CD14-positive monocyte (primary cell): ENCODE measurements at places on chromosomes 16 and 17.

DNA sequence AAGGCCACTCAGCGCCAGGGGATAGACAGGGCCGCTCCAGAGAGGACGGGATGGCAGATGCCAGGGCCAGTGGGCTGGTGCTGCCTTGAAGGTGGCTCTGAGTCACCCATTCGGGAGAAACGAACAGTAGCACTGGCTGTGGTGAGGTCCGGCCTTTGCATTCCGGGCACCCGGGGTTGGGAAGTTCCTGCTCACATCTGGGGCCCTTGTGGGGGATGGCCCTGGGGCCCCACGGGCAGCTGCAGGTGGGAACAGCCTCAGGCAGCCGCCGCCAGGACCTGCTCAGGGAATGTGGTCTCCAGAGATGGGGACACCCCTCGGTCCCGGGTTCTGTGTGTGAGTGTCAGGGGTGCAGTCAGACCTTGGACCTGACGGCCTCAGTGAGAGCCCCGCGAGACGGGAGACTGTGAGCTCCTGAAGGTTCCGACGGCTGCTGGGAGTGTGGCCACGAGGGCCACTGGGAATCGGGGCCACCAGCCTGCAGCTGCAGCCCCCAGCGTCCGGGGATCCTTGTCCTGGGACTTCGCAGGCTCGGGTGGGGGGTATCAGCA is 1.4 kb downstream of the CBFA2T3 start:
- DNase-seq, result peak; percentile 62

DNA sequence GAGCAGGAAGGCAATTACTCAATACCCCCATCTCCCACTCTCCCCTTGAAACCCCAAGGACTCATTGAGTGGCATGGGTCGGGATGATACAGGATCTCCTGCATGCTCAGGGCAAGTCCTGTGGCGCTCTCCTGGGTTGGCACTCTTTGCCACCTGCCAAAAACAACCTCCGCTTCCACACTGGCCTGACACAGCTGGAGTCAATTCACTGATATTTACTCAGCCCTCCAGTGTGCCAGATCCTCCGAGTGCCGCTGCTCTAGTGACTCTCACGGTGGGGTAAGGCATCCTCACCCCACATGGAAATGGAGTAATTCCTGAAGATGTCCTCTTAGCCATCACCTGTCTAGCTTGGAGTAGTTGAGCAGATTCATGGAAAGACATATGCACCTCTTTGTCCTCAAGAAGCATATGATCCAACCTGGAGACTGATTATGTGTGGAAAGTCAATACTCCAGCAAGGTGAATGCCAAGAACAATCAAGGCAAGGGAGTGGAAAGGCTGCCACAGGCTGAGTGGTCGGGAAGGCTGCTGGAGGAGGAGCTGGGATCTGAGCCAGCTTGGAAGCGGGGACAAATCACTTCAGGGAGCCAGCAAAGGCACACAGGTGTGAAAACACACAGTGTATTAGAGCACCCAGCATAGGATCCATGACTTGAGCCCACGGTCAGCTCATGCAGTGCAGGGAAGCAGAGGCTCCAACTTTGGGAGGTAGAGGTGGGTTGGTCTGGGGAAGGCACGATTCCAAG is 12.6 kb upstream of the GOSR2 start:
- DNase-seq, result no peak

GRCh38 chr17:75909051-75909811 is 4.5 kb upstream of the MRPL38 start:
- DNase-seq, result no peak

DNA sequence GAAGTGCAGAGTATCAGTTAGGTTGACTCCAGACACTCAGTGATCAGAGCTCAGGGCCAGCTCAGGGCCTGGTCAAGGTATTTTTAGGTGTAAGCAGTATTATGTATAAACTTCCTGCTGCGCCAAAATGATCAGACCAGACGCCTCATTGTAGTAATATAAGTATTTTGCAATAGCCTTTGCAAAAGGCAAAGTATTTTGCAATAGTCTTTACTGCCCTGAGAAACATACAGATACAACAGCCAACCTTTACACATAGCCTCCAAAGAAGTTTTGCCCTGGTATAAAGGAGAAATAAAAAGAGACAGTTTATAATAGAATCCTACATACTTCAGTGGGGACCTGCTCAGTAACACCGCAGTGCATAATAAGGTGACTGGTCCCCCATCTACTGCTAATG is 333.0 kb upstream of the EEF2KMT start:
- DNase-seq, result no peak

DNA sequence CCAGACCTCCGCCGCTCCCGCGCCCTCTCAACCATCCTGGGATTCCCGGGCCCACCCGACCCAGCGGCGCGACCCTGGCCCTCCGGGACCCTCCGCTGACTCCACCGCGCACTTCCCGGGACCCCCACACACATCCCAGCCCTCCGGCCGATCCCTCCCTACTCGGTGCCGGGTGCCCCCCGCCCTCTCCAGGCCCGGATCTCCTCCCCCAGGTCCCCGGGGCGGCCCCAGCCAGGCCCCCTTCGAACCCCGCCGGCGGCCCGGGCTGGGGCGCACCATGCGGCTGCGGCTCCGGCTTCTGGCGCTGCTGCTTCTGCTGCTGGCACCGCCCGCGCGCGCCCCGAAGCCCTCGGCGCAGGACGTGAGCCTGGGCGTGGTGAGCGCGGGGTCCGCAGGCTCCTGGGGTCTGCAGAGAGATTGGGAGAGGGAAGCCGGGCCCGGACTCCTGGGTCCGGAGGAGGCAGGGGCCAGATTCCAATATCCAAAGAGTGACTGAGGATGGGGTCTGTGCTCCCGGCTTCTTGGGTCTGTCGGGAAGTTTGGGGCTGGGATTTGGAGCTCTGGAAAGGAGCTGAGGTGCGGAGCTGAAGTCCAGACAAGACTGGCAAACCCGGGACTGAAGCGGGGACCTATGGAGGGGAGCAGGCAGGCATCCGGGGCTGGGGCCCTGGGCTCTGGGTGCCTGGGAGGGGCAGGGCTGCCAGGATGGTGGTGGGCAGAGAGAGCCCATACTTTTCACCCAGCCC is 453 bp downstream of the MMP25 start:
- no peak for DNase-seq

- no peak for DNase-seq
These were observed 6.6 kb downstream of the NEUROD2 start for GRCh38 chr17:39600997-39601597.

GRCh38 chr16:57544124-57544653 is 1.7 kb downstream of the ADGRG5 start:
- peak; percentile 87 for DNase-seq

DNA sequence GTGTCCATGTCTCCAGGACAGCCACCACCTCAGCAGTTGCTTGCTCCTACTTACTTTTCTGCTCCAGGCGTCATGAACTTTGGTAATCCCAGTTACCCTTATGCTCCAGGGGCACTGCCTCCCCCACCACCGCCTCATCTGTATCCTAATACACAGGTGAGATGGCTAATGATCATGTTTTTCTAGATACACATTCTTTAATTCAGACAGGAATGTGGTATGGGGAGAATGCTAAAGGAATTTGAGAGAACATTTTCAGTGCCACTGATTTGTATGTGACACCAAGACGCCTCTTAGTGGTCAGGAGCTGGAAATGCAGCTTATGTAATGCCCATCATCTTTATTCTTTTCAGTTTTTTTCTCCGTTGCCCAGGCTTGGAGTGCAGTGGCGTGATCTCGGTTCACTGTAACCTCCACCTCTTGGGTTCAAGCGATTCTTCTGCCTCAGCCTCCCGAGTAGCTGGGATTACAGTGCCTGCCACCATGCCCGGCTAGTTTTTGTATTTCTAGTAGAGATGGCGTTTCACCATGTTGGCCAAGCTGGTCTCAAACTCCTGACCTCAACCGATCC is 8.9 kb upstream of the RAPGEFL1 start:
- peak; percentile 62 for DNase-seq

- no peak for DNase-seq
These were observed 650.6 kb upstream of the SALL1 start for GRCh38 chr16:51801635-51802034.

DNA sequence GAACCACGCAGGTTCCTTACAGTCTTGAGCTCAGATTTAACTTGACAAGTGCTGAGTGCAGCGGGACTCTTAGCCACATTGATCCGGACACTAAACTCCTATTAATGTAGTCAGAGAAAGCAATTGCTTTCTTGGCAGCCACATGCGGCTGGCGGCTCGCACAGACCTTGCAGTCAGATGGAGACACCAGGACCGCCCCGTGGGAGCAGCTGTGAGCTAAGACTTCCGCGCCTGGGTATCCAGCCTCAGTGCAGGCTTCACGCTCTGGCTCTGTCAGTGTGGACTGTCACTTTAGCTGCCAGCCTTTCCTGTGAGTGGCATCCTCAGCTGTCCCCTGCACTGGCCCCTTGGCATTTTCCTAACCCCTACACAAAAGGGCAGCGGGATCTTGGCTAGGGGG is 80.9 kb upstream of the NLRP1 start:
- DNase-seq, result no peak

GRCh38 chr17:48725004-48725287 is 2.0 kb downstream of the PRAC2 start:
- DNase-seq, result no peak

DNA sequence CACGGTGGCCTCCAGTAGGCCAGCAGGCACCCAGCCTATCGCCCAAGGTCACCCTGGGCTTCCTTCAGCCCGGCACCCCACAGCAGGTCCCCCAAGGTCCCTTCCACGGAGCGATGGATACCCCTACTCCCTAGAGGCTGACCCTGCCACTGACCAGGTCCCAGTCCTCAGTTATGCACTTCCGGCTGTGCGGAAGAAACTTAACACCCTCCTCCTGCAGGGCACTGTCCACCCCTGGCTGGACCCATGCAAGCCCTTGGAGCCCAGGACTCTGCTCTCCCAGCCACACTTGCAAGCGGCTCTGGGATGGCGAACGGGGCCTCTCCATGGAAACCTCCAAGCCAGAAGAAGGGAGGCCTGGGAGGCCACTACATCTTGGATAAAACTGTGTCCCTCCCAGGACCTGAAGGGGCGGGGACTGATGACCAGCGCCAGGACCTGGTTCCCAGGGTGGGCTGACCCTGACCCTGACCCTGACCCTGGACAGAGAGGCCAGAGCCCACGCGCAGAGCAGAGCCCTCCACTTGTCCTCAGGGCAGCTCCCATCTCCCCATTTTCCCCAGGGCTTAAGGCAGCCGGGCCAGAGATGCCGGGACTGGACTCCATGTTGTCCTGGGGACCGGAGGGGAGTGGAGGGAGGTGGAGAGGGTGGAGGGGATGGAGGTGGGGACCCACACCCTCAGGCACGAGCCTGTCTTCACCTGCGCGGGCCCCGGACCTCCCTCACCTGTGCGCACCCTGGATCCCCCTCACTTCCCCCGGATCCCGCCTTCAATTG is 734 bp downstream of the CEP131 start:
- no peak for DNase-seq

GRCh38 chr17:42889809-42890208 is 10.8 kb upstream of the G6PC1 start:
- no peak for DNase-seq

- DNase-seq, result no peak
These were observed 121.0 kb downstream of the PARN start for GRCh38 chr16:14509055-14509454.

- no peak for DNase-seq
These were observed 3.1 kb downstream of the MFAP4 start for GRCh38 chr17:19383681-19384470.

GRCh38 chr17:32993977-32994376 is 2.3 kb downstream of the SPACA3 start:
- DNase-seq, result no peak

DNA sequence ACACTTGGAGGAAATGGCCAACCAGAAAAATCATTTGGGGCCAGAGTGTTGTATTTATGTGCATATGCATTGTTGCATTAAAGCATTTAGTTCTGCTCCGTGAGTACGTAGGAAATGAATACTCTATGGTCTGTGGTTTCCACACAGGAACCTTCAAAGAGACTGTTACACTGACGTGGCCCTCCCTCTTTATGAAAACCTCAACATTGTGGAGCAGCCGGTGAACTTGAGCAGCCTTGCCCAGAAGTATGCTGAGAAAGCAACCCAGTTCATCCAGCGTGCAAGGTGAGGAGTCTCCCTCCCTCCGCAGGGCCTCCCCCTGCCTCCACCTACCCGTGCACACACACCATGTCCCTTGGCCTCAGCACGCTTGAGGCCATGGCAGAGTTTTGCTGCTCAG is 65.2 kb downstream of the ARSG start:
- DNase-seq, result peak; percentile 51

GRCh38 chr17:57586196-57586740 is 158.8 kb downstream of the CCDC182 start:
- no peak for DNase-seq

GRCh38 chr16:76576526-76576925 is 299.3 kb downstream of the CNTNAP4 start:
- DNase-seq, result no peak

DNA sequence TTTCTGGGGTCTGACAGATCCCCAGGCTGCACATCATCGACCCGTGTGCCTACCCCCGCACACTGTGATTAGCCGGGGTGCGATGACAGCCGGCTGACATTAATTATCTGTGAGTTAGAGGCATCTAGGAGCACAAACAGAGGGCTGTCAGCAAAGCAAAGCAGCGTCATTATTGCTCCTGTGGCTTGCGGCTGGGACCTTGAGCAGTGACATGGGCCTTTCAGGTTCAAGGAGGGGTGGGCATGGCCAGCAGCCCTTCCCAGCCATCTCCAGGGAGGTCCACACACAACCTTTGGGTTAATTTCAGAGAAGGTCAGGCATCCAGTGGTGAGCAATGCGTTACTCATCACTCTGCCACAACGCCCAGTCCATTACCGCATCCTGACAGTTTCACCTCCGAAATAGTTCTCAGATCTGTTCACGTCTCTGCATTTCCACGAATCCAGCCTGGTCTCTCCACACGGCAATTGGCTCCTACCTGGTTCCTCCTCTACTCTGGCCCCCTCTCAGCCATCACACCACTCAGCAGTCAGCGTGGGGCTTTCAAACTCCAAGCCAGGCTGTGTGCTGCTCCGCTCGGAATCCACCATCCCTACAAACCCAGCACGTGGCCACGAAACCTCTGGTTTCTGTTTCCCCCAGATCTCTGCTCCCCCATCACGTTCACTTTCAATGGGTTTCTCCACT is 249.7 kb upstream of the C16orf82 start:
- DNase-seq, result no peak

GRCh38 chr17:73455050-73455687 is 143.4 kb upstream of the CDC42EP4 start:
- no peak for DNase-seq

DNA sequence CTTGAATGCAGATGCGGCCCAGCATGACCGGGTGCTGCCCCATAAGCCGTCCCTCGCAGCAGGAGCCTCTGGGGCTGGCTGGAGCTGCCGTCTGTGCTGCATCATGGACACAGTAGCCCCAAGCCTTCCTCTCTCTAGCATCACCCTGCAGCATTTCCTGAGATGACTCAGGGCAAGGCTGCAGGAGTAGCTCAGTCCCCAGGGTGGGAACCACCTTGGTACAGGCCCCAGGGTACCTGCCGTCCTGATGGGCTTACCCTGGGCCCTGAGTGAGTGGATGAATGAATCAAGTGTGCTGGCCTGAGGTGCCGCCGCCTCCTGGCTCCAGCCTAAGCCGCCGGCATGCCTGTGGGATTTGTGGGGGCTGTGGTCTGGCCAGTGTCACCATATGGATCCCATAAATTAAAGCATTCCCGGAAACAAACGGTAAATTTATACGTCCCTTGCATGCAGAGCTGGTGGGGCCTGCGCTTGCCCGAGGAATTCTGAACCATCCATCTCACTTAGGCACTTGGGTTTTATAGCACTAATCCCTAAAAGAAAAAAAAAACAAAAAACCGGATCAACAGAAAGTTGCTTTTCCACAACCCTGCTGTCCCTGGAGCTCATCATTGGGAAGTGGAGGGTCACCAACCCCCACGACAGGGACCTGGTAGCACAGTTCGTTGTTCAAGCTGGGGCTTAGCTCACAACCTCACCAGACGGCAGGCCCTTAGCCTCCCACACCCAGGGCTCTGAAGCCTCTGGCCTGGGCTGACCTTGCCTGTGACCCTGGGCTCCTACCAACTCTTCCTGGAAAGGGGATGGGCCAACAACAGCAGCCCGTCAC is 242.6 kb upstream of the CIBAR2 start:
- no peak for DNase-seq
